Renal pelvis (tissue), 12 donors: ENCODE measurements at places on chromosomes 13 and 19.
A peak's percentile ranks its signal among the peaks of the same experiment; 100 is the strongest.

DNA sequence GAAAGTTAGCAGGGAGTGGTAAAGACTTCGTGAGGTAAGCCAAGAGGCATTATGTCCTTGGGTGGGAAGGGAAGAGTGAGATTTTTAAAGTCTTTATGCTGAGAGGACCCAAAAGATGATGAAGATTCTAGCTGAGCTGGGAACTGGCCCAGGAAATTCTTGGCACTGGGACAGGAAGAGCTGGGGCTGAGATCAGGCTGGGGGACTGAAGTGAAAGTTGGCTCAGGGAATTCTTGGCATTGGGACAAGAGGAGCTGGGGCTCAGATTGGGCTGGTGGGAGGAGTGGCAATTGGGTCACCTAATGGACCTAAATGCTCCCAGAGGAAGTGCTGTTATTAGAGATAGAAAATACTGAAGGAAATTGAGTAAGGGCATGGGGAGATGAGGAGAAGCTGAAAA, 8.8 kb downstream of the SCEL start:
- peak; percentile 33 for DNase-seq

GRCh38 chr13:41053384-41053826, 7.9 kb upstream of the WBP4 start:
- DNase-seq, result no peak

GRCh38 chr13:43522788-43523187, 264.0 kb downstream of the ENOX1 start:
- no peak for DNase-seq

DNA sequence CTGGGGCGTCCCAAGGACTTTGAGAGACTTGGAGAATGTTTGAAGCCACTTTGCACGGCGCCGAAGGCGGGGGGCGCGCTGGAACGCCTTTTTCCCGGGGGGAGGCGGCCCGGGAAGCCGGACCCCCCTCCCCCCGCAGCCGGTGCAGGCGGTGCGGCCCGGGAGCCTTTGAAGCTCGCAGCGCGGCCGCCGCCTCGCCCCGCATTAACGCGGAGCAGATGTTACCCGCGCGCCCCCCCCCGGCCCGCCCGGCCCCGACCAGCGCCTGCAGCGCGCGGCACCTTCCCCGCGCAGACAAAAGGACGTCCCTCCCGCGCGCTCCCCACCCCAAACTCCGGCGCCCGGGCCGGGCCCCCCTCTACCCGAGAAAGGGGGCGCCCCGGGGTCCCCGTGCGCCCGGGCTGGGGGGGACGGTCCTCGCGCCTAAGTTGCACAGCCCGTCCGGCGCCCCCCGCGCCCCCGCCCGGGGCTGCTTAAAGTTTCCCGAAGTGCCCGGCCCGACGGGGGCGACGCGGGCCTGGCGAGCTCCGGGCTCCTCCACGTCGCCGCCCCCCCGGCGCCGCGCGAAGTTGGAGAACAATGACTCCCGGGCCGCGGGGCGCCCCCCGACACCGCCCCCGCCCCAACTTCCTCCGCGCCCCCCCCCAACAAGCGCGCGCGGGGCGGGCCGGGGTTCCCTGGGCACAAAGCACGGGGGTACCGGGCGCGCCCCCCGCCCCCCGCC, 685 bp downstream of the TCF3 start:
- DNase-seq, result no peak

DNA sequence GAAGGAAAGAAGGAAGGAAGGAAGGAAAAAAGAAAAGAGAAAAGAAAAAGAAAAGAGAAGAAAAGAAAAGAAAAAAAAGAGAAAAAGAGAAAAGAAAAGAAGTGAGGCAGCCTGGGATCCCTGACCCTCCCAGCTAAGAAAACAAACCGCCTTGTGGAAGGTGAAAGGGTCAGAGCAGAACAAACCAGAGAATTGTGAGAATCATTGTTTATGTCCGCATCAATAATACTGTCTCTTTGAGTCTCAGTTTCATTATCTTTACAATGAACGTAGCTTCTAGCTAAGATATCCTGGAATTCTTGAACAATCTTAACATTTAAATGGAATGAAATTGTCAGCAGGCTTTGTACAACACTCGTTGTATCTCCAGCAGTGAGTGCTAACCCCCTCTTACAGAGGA, 66.4 kb upstream of the SERP2 start:
- no peak for DNase-seq

DNA sequence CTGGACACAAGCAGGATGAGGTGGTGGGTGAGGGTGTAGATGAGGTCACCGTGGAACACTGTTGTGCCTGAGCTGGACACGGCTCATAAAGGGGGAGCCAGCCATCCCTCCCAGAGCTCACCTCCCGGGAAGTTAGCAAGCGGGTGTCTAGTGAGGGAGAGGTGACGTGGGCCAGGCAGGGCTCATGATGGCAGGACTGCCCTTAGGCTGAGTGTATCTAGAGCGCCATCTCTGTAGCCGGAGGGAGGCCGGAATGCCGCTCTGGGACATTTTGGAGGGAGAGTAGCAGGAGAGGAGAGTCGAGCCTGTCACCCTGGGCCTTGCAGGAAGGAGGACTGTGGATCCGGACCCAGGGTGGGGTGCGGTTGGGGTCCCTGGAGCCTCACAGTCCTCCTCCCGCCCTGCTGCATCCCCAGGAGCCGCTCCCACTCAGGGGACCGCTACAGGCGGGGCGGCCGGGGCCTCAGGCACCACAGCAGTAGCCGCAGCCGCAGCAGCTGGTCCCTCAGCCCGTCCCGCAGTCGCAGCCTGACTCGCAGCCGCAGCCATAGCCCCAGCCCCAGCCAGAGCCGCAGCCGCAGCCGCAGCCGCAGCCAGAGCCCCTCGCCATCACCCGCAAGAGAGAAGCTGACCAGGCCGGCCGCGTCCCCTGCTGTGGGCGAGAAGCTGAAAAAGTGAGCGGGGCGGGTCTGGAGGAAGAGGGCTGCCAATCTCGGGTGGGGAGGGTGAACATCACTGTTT, 9.2 kb downstream of the ZNF296 start:
- no peak for DNase-seq

- DNase-seq, result no peak
Measured at GRCh38 chr13:51235186-51235585, 13.0 kb downstream of the FAM124A start.

DNA sequence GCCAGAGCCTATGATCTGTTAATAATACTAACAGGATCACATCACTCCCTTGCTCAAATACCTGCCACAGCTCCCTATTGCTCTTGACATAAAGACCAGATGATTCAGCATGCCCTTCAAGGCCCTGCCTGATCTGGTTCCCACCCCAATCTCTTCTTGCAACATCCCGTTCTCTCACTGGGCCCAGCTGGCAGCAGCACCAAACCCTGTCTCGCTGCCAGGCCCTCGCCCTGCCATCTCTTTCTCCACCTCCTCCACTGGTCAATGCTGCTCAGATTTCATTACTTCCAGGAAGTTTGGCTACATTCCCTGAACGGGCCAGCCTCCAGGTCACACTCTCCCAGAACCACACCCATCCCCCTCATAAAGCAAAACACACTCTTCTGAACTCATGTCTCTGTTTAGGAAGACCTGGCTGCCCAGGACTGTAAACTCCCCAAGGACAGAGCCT, 8.6 kb upstream of the BCAT2 start:
- DNase-seq, result no peak

DNA sequence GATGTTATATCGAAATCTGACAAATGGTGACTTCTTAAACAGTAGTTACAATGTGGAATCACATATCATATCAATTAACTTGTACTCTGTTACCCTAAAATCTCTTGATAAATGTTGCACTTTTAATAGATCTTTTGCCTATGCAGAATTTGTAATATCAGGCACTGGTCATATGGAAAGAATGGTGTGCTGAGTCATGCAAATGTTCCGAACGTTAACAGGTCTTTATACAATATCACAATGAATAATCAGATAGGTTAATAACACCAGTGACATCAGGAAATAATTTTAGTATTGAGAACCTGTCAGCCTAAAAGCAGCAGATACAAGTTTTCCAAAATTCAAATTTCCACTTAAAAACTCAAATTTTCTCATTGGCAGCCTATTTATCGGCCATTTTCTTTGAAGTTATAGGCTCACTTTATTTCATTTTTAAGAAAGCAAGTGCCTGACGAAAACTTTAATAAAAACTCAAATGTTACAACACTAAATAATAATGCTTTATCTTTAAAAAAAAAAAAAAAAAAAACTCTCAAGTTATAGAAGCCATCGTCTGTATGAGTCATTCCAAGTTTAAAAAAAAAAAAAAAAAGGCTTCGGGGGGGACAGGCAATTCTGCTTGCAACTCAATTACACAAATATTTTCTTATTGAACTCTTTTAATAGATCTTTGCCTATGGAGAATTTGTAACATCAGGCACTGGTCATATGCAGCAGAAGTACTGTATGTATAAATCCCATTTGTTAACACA, 180.9 kb downstream of the DIAPH3 start:
- DNase-seq, result no peak
